ENCODE measurements at places on chromosomes 2 and 18.
A peak's percentile ranks its signal among the peaks of the same experiment; 100 is the strongest.

DNA sequence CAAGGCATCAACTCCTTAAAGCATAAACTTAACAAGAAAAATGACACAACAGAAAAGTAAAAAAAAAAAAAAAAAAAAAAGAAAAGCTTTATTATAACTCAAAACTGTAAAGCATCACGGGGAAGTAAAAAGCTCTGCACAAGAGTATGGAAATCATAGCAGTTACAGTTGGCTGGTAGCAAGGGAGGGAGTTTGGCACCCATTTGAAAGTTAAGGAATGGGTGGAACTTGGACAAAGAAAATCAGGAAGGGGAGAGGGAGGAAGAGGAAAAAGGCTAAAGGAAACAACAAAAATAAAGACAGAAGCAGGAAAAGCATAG is 8.6 kb downstream of the KLF7 start:
- DNase-seq: no peak

DNA sequence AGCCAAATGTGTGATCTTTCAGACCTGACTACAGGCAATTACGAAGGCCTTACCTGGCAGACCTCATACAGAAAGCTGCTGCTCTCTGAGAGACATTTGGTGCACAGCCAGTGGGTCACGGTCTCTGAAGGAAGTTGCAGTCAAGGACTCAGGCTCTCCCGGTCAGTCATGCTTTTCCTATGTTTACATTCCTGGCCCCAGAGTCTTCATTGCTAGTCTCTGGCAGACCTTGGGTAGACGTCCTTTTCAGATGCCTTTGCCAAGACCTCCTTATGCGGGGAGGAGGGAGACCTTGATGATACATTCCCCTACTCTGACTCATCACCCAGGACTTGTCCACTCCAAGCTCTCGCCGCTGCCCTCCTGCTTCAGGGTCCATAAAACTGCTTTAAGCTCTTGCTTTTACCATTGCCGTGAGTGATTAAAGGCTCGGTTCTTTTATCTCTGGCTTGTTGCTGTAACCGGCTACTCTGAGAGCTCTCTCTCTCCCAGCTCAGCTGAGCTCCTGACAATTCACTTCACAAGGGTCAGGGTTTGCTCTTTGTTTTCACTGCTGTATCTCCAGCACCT is 62.0 kb upstream of the SLC35F5 start:
- DNase-seq: peak; percentile 2

DNA sequence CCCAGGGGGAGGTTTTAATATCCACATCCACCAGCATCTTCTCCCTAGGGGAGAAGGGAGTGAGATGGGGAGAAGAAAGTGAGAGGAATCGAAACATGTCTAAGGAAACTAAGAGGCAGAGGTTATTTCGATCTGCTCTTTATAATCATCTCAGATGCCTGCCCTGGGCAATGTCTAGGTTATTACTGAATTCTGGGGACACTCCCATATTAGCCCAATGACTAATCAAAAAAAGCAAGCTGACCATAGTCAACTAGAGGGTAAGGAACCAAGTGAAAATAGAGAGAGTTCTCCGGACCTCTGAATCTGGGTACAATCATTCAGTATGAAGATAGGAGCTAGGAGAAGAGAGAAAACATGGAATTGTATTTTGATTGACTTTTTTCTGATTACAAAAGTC is 56.7 kb upstream of the EML4 start:
- no peak for DNase-seq

DNA sequence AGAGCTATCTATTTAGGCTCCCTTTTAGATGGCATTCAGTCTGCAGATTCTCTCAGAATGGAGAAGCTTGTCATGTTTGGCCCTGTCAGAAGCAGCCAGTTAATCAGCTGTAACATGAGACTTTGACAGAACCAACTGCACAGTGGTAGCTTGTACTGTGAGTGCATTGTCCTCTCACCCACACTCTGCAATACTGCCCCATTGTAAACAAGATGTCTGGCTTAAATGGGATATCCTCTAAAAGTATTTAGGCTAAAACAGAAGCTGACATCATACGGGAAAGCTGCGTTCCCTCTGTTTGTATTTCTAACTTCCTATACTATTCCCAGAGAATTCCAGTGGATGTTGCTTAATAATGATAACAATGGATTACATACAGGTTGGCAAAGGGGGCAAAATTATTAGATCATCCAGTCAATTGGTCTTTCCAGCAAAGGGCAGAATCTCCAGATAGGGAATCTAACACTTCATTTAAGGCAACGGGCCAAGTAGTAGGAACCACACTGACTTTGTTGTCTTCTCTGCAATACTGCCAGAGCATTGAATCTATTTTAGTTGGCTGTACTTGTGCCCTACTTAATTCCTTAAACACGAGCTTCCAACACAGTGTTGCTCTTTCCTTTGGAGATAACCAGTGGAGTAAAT is 15.4 kb upstream of the STAT4 start:
- DNase-seq: no peak

DNA sequence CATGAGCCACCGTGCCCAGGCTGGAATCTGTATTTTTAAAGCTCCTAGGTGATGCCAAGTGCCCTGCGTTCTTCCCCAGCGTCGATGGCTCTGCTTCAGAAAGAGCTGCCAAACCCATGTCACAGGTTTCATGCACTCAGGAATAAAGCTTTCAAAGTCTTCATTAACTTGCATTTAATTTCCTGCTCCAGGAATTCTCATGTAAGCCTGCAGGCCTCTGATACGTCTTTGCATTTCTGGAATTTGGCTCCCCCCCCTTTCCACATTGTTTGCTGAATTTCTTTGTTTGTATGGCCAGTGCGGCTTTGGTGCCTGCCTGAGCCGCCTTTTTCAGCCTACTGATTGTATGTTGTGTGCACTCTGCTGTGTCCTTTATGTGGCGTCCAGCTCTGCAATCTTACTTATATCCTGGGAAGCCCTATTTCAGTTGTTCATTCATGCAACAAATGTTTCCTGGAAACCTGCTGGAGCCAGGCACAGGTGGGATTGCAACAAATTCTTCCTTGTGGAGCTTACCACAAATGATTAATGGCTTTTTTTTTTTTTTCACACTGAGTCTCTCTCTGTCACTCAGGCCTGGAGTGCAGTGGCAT is 17.9 kb upstream of the OTOF start:
- DNase-seq: no peak

DNA sequence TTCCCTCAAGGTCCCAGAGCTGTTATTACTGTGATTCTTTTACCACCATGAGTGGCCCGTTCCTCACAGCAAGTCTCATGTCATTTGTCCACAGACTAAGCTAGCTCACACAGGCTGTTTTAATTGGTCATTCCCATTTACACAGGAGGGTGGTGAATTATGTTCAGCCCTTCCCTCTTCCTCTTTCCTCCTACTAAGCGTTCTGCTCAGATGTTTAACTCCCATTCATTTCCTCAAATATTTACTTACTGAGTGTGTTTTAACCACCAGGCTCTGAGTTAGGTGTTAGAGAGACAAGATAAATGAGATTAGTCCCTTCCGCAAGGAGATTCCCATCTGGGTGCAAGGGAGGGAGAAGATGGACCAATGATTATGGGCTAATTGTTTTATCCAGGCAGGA is 403.6 kb upstream of the ACVR2A start:
- no peak for DNase-seq

GRCh38 chr2:31426096-31426495 is 11.6 kb upstream of the XDH start:
- DNase-seq: no peak

DNA sequence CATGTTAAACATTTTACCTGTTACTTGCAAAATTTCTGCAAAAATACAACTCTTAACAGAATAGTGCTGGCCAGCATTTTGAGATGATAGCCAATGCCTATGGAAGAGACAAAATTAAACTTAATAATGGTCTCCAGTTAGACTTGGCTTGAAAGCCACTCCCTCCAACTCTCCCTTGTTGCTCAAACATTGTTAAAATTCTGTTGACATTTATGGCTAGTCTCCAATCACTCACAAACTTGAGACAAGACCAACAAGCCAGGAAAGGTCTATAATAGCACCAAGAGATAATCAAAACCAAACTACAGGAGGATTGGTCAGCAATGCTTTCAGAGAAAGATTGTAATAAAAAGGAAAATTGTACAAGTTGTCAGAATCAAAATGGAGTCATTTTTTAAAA is 770.7 kb upstream of the NXPH2 start:
- DNase-seq: no peak

GRCh38 chr2:180145163-180145562 is 138.1 kb upstream of the CWC22 start:
- DNase-seq: no peak

DNA sequence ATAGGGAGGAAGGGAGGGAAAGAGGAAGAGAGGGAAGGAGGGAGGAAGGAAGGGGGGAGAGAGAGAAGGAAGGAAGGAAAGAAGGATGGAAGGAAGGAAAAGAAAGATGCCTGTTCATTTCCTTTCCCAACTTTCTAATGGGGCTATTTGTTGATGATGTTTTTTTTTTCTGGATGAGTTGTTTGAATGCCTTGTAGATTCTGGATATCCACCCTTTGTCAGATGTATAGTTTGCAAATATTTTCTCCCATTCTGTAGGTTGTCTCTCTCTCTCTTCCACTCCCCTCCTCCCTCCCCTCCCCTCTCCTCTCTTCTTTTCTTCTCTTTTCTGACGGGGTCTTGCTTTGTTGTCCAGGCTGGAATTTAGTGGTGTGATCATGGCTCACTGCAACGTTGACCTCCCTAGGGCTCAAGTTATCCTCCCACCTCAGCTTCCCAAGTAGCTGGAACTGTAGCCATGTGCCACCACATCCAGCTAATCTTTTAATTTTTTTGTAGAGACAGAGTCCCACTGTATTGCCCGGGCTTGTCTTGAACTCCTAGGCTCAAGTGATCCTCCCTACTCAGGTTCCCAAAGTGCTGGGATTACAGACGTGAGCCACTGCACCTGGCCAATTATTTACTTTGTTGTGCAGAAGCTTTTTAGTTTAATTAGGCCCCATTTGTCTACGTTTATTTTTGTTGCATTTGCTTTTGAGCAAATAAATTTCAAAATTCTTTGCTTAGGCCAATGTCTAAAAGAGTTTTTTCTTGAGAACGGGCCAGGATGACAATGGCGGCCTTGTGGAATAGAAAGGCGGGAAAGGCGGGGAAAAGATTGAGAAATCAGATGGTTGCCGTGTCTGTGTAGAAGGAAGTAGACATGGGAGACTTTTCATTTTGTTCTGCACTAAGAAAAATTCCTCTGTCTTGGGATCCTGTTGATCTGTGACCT is 57.3 kb upstream of the FAM117B start:
- no peak for DNase-seq

DNA sequence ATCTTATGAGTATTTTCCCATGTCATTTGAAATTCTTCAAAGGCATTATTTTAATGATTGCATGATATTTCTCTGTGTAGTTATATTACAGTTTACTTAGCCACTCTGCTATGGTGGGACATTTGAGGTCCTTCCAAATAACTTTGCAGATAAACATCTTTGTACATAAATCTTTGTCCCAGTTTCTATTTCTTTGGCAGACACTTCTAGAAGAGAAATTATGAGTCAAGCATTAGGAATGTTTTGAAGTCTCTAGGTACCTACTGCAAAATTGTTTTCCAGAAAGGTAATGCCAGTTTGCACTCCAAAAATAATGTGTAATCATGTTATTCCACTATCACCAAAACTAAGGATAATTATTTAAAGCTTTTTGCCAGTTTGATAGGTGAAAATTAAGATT is 149.7 kb downstream of the EN1 start:
- DNase-seq: no peak

- no peak for DNase-seq
Measured at GRCh38 chr18:7657937-7658336, 90.8 kb downstream of the PTPRM start.

- no peak for DNase-seq
Measured at GRCh38 chr2:216133397-216133796, 24.2 kb downstream of the XRCC5 start.

GRCh38 chr2:77839102-77839501 is 316.9 kb upstream of the LRRTM4 start:
- DNase-seq: no peak

DNA sequence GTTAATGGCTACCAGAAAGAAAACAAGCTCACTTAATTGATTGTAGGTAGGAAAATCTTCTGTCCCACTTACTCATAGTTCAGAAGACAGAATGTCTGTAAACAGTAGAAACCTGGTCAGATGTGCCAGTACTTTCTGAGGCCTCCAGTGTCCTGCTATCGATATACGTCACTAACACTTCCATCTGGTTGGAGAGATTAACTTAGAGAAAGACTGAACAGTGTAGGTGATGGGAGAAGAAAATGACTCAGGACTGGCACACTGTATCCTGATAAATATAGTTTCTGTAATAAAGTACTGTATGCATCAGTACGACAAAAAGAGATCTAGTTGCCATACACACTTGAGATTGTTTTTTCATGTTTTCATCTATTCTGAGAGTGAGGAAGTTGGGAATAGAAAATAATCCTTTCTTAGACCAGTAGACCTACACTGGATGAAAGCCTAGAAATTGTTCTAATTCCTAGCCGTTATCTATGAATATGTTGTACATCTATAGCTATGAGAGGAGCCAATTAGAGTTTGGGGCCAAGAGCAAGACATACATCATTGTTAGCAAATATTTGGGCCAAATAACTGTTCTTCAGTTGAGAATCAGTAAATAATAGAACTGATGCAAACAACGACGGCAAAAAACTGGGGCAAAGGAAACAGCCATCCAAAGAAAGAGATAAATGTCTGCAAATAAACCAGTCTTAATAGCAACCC is 105.9 kb downstream of the NAT8 start:
- DNase-seq: no peak

DNA sequence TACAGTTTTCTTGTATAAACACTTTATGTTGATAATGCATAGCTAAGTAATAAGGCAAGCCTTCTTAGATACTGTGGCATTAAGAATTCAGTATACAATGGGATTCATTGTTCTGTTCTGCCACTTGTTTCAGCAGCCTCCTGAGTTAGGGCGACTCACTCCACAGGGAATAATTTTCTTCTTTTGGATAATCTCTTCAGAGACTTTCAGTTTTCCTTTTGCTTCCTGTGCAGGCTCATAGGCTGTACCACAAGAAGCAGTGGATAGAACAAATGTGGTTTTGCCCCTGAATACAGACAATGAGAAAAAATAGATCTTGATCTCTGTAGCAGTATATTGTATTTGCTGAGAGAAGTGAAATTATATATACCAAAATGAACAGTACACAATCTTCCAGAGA is 298.0 kb downstream of the ZNF407 start:
- no peak for DNase-seq

- DNase-seq: no peak
Measured at GRCh38 chr2:3639015-3639630, 18.9 kb upstream of the ALLC start.

DNA sequence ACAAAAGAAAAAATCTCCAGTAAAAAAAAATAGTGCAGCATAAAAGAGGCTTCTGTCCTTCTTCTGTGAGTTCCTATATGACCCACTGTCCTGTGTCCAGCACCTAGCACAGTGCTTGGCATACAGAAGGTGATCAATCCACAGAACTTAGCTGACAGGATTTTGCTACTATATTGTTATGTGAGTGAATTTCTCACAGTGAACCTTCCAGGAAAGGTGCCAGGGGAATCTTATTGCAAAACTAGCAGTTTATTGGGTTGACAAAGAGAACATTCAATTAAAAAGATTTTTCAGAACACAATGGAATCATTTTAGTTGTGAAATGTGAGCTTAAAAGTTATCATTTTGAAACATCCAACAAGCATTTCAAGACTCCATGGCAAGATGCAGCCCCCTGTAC is 12.4 kb upstream of the TRIB2 start:
- no peak for DNase-seq

Measured in G401 (cell line).